ENCODE measurements at places on chromosomes 13 and 19.

GRCh38 chr13:50867637-50867945, 24.1 kb upstream of the DLEU7 start:
- no peak for DNase-seq

GRCh38 chr19:48552406-48553322, 692 bp downstream of the SULT2B1 start:
- no peak for DNase-seq

DNA sequence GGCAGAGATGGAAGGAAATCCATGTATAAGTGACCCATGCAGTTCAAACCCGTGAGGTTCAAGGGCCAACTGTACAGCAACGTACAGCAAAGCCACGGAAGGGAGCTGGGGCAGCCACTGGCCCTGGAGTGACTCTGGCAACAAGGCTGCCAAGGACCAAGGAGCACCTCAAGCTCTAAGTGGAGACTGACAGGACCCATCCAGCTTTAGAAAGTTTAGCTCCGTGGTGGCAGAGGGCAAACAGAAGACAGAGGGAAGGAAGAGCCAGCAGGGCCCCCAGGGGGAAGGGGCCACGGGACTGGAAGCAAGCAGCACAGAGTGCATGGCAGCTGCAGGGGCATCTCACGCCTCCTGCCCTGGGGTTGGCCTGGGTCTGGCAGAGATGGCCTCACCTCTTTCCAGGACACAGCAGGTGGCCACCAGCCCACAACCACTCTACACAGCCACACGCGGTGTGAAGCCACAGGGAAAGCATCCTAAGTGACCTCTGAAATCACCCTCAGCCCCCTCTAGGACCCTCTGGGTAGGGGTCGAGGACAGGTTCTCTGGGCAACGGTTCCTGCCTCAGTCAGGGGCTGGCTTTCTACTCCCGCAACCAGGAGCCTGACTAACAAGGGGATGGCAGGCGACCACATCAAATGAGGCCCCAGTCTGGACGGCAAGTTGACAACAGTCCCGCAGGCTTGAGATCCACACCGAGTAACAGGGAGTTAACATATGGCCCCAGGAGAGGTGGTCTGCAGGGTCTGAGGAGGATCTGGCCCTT, 3.8 kb downstream of the MIER2 start:
- DNase-seq = no peak

DNA sequence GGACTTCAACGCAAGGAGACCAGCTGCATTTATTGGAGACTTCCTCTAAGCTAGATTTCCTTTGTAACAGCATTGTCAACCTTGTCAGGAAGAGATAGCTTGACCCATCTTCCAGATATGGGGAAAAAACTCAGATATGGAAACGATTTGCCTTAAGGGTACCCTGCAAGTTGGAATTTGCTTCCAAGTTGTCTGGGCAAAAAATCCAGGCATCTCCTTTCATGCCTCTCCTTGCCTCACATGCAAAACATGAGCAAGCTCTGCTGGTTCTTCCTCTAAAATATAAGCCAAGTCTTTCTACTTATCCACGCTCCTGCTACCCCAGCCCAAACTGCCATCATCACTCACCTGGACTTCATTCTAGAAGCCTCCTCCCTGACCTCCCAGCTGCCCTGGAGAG, 6.4 kb upstream of the DNMT1 start:
- DNase-seq = no peak

DNA sequence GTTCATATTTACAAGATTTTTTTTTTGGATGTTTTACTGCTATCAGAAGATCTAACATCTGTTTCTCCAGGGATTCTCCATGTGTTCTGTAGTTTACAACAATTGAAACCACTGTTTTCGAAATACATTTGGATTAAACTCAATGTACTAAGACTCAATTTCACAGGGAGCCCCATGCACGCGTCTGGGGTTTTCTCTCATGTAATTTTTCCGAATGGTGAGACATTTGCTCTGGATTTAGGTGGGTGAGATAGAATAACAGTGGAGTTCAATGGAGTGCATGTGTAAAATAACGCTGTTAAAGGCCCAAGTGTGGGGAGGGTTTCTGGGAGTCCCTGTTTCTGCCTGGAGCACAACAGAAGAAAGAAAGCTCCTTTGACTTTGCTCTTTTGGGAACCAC, 330.3 kb downstream of the TSHZ3 start:
- DNase-seq = no peak

DNA sequence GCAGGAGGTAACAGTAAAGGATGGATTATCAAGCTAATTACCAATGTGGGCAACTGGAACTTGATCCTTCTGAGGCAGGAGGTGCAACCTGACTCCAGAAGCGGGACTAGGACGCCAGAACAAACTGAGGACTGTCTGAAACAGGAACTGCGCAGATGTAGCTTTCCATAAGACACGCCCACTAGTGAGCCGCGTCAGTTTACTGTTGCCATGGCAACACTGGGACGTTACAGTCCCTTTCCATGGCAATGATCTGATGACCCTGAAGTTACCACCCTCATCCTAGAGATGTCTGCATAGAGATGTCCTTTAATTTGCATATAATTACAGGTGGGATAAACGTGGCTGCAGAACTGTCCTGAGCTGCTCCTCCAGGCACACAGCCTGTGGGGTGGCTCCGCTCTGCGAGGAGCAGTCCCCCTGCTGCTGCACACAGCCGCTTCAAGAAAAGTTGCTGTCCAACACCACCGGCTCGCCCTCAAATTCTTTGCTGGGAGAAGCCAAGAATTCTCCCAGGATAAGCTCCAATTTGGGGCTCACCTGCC, 816.6 kb downstream of the UQCRFS1 start:
- no peak for DNase-seq

- peak; percentile 55 for DNase-seq
Measured at GRCh38 chr13:48126944-48127830, 32.3 kb upstream of the MED4 start.

GRCh38 chr13:43725460-43725859, 61.3 kb downstream of the ENOX1 start:
- DNase-seq = no peak

- DNase-seq = peak; percentile 83
Measured at GRCh38 chr13:30114571-30115256, 192.6 kb downstream of the KATNAL1 start.

DNA sequence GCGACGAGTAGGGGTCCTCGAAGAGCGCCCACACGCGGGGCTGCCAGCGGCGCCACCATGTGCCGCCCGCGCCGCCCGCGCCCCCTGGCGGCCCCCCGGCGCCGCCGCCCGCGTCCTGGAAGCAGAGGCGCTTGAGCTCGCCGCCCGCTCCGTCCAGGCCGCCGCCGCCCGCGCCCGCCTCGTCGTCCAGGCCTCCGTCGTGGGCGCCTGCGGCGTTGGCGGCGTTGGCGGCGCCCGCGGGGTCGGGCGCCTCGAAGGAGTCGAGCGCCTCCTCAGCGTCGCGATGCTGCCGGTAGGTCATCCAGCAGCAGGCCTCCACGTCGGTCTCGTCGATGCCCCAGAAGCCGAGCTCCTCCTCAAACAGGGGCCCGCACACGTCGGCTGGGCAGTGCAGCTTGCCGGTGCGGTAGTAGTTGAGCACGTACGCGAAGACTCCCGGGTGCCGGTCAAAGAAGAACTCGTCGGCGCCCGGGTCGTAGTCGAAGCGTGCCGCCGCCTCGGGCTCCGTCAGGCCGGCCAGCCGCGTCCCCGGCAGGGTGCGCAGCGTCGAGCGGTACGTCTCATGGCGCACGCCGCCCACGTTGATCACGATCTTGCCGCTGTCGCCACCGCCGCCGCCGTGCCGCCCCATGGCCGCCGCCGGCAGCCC, 829 bp downstream of the KCNC3 start:
- peak; percentile 22 for DNase-seq

DNA sequence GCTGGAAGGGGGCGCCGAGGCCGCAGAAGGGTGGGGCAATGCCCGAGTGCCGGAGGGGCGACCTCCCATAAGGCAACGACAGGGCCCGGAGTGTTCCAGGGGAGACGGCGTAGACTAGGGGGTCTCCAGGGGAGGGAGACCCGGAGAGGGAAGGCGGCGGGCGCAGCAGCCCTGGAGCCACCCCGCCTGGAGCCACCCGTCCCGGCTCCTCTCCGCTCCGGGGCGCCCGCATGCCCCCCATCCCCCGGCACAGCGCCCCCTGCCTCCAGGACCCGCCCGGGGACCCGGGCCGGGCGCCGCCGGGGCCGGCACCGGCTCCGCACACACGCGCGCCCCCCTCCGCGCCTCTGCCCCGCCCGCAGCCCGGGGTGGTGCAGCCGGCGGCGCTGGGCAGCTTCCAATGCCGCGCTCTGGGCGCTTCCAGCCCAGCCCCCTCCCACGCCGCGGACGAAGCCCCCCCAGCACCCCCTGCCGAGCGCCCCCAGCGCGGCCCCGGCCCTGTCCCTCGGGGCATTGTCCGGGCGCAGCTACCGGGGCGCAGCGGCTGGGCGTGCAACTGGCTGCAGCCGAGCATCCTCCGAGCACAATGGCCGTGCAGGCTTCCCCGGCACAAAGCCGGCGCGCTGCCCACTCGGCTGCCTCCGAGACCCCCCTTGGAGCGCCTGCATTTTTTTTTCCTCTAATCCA, 519 bp downstream of the PTPRS start:
- DNase-seq = peak; percentile 54

- DNase-seq = no peak
Measured at GRCh38 chr13:43019811-43020210, 3.6 kb upstream of the DNAJC15 start.

GRCh38 chr13:91816263-91816807, 417.9 kb downstream of the GPC5 start:
- DNase-seq = no peak

DNA sequence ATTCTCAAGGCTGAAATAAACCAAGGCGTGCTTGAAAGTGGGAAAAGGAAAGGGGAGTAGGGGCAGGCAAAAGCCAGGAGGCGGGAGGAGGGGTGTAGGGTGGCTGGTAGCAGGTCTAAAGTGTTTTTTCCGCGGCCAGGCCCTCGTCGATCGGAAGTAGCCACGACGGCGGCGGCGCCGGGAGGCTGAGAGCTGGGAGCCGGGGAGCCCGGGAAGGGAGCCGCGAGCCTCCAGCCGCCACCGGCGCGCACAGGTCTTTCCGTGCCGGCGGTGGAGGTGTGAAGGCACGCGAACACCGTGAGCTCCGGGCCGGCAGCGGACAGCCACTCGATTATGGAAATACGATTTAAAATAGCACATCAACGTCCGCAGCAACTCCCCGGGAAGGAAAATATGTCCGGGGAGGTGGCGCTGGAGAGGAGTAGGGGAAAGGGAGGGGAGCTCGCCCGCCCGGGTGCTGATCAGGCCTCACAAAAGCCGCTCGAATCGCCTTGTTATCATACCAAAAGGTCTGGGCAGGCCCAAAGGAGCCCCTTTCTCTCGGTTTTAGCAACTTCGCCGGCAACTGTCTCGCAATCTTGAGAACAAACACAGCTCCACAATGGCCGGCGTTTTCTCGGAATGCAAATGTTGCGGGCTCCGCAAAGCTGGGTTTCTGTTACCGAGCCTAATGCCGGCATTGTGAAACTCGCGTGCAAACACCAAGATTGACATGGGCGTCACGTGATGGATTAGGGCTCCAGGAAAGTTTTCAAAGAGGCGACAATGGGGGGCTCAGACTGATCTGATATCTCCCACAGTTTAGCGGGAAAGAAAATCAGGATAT, 2.9 kb upstream of the PCDH8 start:
- peak; percentile 53 for DNase-seq

GRCh38 chr13:50222569-50223332, 207.5 kb downstream of the KCNRG start:
- no peak for DNase-seq

DNA sequence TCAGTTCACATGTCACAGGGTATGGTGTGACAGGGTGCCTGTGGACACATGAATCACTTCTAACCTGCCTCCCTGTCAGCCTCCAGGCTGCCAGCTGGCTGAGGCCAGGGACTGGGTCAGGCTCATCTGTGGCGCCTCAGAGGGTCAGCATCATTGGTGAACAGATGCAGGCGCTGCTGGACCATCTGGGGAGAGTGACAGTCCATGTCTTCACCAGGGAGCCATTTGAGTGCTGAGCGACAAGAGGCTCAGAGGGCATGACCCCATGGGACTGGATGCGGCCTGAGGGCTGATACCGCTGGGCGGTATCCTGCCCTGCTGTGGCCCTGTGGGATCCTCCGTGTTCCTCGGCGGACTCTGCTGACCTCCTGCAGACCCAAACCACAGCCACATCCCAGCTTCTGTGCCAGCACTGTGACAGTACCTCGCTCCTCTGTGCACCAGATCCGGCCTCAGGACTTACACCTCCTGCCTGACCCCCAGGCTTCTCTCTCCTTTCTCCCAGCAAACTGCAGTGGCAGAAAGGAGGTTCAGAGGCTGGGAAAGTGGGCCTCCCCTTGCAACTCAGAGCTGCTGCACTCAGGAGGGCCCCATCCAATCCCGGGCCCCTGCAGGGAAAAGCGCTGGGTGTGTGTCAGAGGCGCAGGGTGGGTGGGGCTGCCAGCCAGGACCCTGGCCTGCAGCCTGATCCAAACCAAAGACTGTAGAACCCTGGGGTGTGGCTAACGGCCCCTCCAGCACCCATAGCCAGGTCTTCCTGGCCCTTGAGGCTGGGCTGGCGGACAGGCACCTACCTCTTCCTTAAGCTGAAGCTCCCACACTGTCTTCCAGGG, 10.2 kb downstream of the ACTMAP start:
- DNase-seq = no peak

DNA sequence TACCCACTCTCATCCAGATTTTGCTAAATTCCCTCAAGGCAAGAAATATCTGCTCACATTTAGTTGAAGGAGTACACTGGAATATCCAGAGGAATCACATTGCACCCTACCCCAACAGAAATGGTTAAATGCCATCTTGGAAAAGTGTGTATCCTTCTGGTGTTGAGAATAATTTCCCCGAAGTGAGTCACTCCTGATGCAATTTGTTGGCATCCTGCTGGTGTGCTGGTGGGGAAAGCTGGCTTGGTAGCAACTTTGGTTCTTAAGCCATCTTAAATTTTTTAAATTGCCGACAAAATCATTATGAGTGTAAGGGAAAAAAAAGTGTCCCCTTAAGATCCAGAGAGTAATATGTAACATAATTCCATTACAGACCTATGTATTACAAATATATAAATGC, 337.3 kb upstream of the DACH1 start:
- DNase-seq = no peak

DNA sequence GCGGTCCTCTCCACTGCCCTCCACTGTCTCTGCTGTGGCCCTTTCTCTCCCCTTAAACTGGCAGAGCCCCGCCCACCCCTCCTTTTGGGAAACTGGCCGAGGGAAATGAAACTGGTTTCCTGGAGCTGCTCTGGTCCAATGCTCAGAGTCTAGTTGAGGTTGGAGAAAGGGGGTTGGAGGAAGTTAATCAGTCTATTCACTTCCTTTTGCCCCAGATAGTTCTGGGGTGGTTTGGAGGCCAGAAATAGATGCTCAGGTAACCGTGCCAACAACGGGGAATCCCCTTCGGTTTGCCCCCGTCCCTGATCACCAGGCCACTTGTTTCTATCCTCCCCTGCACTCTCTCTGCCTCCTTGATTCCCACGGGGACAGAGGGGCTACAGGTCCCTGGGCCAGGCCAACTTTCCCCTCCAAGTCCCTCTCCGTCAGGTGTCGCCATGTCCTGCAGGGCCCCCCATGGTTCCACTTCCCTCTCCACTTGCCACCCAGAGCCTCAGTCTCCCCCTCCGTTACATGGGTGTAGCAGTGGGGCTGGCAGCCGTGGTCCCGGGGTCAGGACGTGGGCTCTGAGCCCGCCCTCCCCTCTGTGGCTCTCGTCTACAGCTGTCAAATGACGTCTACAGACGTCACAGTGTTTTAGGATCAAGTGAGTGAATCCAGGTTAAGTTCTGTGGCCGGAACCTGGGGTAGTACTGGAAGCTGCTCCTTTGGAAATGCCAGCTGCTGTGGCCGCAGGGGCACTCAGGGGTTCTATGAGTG, at the start of gene IL4I1:
Gene IL4I1 (minus strand): TSS at position 25 of the 759 bp plus-strand sequence. CDS start 727 bp downstream, outside the sequence.
- no peak for DNase-seq

Data from NCI-H345 (cell line).